ENCODE measurements at places on chromosomes 2 and 18.

GRCh38 chr2:177026956-177027355, 185.6 kb upstream of the HNRNPA3 start:
- no peak for DNase-seq

DNA sequence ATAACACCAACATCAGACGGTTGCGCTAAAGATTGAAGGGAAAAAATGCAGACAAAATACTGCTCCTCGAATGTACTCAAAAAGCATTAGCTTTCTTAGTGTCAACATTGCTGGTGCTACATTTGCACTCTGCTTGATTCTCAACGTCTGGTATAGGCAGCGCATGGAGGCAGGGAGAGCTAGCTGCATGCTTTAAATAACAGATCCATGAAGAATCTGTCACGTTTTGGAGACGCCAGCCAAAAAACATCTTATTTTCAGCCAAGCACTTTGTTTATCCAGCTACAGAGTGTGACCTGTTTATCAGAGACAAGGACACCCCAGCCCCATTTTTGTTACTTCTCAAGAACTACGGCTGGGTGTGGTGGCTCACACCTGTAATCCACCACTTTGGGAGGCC, 59.5 kb downstream of the APOB start:
- DNase-seq = no peak

- DNase-seq = peak; percentile 68
Measured at GRCh38 chr2:172461591-172462372, 34.4 kb downstream of the ITGA6 start.

DNA sequence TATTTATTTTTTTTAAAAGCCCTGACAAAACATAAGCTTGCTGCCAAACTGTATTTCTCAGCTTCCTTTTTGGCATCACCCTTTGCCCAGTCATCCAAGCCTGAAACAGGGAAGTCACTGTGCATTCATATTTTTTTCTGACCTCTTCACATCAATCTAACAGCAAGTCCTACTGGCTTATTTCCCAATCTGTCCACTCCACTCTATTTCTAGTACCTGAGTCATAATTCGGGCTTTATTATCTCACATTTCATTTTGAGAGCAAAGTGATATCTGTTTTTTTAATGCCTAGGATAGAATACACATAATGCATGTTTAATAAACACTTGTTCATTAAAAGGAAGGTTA, 5.1 kb downstream of the HNMT start:
- DNase-seq = peak; percentile 84

DNA sequence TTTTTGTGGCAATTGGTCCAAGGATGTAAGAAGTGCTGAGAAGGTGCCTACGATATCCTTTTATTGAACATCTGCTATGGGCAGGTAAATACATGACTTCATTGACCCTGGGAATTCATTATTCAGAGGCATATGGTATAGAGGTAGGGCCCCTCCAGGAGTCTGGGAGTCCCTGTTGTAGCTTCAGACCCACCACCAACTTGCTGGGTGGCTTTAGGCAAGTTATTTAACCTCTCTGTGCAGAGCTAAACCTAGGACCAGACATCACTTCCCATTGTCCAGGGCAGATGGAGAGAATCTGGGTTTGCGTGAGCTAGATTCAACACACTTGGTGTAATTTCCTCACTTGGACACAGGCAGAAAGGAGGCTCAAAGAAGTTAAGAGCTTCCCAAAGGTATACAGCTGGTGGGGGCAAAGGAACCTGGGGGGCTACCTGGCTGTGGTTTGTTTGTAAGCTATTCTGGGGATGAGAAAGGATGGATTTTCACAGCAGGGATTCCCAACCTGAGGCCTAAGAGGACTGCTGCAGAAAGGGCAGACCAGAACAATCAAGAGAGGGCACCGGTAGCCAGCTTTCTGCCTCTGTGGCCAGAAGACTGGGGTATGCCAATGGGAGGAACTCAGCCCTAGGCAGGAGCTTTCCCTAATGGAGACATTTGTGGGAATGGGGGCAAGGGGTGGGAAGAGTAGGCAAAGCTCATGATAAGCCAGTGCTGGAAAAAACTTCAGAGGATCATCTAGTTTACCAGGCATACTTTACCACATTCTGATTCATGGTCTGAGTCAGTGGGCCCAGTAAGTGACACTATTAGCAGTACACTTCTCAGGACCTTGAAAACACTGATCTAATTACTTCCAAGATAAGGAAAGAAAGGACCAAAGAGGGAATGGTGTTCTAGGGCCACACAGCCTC, 102.7 kb upstream of the SMAD2 start:
- no peak for DNase-seq

- DNase-seq = no peak
Measured at GRCh38 chr2:146981921-146982320, 862.9 kb upstream of the ACVR2A start.

DNA sequence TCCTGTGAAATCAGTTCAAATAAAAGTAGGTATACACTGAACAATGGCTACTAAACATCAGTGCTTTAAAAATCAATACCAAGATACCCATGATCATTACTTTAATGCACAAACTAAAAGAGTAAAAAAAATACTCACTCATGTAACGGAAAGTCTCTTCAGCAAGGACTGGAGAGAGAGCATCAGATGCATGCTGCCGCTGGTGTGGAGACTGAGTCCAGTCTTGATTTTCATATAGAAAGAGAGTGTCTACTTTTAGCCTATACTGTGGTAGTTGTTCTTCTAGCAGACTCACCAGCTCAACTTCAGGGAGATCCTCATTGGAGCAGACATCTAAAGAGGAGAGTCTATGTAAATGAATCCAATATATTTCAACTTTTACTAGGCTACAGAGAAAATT, 44.0 kb downstream of the TRAK2 start:
- DNase-seq = no peak

DNA sequence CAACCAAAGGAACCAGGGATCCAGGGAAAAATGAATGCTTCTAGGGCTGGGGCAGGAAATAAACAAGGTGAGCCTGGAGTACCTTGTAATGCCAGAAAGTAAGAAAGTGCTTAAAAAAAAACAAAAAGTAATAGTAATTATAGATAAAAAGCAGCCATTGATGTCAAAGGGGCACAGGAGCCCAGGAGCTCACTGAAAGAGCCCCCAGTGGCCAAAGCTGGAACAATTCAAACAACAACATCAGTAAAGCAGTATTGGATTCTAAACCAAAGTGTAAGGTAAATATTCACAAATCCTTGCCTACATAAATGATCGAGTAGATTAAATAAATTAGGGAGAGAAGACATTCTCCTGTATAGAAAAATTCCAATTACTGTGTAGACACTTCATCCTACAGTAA, 114.3 kb upstream of the ARL4C start:
- no peak for DNase-seq

- no peak for DNase-seq
Measured at GRCh38 chr2:83665894-83666293, 793.2 kb downstream of the SUCLG1 start.

GRCh38 chr2:96207774-96208142, 869 bp downstream of the STARD7 start:
- DNase-seq = peak; percentile 16

DNA sequence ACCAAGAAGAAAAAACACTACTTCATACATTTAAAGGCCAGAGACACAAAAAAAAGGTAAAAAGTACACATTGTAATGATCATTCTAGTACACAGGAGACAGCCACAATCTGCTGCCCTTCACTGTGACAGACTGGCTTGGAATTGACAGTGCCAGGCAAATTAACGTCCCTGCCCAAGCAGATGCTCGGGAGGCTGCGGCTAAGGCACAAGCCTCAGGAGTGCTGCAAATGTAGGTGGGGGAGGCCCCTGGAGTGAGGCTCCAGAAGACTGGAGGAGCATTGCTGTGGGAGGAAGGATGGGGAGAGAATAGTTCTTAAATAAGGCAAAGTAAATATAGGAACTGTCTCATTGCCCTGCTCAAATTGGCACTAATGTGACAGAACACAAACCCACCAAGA, 18.6 kb downstream of the ERCC3 start:
- DNase-seq = no peak

DNA sequence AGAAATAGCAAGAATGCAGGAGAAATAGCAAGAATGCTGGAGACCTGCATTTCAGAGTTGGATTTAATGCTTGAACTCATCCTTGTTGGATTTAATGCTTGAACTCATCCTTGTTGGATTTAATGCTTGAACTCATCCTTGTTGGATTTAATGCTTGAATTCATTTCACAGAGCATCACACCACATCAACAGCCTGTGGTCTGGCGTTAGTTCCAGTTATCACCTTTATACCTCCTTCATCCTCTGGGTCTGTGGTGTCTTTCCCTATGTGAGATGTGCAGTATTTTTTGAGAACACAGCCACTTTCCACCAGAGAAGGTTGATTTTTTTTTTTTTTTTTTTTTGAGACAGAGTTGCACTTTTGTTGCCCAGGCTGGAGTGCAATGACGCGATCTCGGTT, 546.4 kb upstream of the SOX11 start:
- DNase-seq = no peak

- no peak for DNase-seq
Measured at GRCh38 chr2:105376010-105376409, 22.8 kb downstream of the FHL2 start.

GRCh38 chr2:231041061-231041689, 3.9 kb downstream of the C2orf72 start:
- no peak for DNase-seq

DNA sequence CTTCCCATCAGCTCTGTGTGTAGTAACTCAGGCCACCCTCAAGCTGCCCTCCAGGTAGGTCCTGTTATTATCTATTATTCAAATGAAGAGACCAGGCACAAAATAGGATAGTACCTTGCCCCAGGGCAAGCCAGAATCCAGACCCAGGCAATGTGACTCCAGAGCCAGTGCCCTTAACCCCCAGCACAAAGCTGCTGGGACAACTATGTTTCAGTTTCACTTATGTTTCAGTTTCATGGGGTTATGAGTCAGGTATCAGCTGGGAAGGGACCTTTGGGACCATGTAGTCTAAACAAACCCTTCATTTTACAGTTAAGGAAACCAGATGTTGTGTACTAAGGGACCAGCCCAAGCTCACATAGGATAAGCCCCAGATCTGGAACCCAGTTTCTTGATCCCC, 10.0 kb downstream of the HK2 start:
- no peak for DNase-seq

- no peak for DNase-seq
Measured at GRCh38 chr18:62209046-62209445, 22.0 kb downstream of the RELCH start.

DNA sequence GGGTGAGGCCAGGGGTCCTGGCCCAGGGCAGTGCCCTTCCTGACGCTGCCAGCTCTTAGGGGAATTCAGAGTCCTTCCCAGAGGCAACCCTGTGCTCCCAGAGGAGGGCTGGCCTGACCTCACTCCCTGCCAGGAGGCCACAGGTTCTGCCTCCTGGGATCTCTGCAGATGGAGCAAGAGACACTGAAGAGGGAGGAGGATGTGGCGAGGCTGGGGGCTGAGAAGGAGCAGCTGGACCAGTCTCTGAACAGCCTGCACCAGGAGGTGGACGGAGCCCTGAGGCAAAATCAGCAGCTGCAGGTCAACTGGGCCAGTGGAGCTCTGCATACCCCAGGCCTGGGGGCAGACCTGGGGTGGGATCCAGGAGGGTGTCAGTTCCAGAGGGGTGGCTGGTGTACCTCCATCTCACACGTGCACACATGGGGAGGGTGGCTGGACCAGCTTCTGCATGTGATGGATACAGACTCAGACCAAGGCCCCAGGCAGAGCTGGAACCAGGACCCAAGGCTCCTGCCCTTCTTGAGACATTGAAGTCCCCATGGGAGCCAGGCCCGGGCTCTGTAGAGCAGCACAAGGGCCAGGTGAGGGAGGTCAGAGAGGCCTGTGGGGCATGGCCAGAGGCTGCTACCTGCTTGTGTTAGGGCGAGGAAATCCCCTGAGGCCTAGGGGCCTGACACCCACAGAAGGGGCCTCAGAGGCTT, 9.7 kb upstream of the SNED1 start:
- no peak for DNase-seq

- no peak for DNase-seq
Measured at GRCh38 chr2:171141320-171141719, 19.4 kb downstream of the TLK1 start.

DNA sequence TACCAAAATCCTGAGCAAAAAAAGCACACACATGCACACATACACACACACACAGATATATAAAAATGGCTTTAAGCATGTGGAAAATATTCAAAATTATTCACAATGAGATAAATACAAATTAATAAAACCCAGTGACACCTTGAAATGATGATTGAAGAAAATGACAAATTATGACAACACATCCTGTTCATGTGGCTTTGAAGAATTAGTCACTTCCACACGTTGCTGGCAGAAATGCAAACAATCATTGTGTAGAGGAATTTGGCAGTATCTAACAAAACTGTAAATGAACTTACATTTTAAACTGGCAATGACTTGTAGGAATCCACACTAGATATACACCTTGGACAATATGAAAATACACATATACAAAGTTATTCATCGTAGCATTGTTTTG, 95.8 kb upstream of the RGPD4 start:
- DNase-seq = peak; percentile 41

DNA sequence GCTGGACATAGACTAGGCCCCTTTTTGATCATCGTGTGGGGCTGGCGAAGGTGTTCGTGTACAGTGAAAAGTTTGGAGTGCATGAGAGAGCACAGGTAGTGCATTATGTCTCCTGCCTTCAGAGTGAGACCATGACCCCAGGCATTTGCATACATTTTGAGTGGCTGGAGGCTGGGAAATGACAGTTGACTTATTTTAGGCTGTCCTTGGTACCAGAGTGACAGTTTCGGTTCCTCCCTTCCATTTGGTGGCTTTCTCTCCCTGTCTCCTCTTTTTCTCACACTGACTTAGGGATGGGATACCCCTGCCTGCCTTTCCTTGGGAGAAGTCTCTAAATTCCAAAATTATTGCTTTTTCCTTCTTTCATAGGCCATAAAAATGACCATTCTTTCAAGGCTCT, 20.1 kb downstream of the SERPINB12 start:
- no peak for DNase-seq

- peak; percentile 91 for DNase-seq
Measured at GRCh38 chr2:112798979-112799975, 15.0 kb upstream of the IL1A start.

DNA sequence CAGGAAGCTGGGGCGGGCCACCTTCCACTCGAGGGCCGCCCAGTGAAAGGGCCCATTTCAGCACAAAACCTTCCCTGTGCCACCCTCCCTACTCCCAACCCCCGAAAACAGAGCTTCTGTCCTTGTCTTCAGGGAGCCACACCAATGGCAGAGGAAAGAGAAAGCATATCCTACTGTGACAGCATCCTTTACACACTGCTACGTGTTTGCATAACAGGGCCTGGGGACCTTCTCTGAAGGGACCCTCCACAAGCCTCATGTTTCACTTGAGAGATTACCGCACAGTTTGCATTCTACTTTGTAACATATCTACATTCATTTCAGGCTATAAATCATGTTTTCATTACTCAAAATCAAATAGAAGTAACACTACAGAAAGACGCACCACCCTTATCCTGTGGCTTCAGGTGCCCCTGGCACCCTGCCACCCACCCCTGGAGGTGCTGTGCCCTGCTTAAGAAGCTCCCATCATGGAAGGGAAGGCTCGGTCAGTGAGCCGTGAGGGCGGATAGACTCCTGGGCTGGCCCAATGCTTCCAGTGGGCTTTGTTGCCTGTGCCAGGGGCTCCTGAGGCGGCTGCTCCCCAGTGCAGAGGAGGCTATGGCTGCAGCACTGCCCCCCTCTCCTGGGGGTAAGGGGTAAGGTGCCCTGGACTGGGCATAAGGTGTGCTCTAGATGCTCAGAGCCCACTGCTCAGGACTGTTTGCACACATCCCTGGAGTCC, 52.0 kb downstream of the EIPR1 start:
- no peak for DNase-seq

Measured in common myeloid progenitor, CD34-positive (primary cell).